ENCODE measurements at places on chromosomes 7 and 10.
A peak's percentile ranks its signal among the peaks of the same experiment; 100 is the strongest.

GRCh38 chr7:108805808-108806397 lies 236.2 kb downstream of the DNAJB9 start:
- DNase-seq = peak; percentile 66

- DNase-seq = no peak
Measured at GRCh38 chr7:134763960-134764359, 15.5 kb upstream of the CALD1 start.

DNA sequence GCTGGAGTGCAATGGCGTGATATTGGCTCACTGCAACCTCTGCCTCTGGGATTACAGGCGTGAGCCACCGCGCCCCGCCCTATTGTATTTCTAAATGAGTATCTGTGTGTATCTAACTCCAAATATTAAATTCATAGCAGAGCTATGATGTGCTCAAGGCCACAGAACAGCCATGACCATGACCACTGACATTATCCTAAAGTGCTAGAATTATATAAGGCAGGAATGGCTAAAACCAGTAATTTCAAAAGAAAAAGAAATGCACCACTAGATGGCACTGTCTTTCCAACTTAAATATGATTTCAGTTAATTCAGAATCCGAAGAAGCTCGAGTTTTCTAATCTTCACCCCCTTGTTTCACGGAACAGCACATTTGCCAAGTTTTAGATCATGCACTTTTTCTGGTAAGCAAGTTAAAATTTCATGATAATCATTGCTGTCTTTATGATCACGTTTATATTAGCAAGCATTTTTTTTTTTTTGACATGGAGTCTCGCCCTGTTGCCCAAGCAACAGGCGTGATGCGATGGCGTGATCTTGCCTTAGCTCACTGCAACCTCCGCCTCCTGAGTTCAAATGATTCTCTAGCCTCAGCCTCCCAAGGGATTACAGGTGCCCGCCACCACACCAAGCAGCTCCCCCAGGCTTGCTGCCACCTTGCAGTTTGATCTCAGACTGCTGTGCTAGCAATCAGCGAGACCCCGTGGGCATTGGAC lies 65.3 kb downstream of the OR13A1 start:
- peak; percentile 87 for DNase-seq

- peak; percentile 28 for DNase-seq
Measured at GRCh38 chr10:77223526-77224460, 413.8 kb downstream of the KCNMA1 start.

DNA sequence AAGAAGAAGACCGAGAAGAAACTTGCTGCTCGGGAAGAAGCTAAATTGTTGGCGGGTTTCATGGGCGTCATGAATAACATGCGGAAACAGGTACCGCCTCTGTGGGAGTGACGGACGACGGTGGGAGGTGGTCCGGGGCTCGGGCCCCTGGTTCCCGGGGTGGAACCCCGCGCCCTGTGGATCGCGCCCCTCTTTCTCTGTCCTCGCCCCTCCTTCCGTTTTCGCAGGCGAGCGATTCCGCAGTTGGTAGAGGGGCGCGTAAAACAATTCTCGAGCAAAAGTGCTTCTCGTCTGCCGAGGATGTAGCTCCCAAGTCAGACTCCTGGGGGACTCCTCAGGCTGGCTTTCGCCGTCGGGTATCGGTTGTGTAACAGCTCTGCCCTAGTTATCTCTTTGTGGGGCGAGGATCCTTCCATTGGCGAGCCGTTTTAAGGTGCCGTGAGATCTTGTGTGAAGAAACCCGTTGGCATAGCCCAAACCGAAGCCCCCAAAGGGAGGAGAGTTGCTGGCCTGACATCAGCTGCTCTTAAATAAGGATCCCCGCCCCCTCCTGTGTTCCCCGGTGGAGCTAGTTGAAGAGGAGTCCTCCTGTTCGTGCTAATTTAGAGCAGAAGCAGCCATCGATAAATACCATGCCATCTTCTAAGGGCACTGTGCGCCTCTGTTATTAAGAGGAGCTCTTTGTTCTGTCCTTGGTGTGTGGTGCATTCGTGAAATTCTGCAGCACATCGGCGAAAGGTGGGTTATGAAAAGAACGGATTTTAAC lies 655 bp downstream of the KLHL7 start:
- peak; percentile 83 for DNase-seq

- DNase-seq = peak; percentile 86
Measured at GRCh38 chr10:104255311-104255981, 754 bp downstream of the GSTO1 start.

GRCh38 chr7:36291387-36292316 lies 98.0 kb upstream of the ANLN start:
- DNase-seq = peak; percentile 94

DNA sequence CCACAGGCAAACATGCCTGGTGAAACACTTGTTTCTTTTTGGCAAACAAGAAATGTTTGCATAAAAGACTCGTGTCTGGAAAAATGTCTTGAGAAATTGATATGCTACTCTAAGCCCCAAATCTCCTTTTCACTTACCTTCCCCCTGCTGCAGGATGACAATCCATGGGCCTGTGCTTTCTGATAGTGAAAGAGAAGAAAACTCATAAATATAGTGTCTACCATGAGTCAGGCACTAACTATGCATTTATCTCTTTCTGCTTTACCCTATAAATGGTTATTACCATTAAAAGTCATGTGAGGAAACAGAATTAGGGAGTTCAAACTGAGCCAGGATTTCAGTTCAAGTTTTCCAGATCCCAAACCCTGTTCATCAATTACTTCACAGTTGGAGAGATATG lies 6.6 kb upstream of the TARP start:
- no peak for DNase-seq

DNA sequence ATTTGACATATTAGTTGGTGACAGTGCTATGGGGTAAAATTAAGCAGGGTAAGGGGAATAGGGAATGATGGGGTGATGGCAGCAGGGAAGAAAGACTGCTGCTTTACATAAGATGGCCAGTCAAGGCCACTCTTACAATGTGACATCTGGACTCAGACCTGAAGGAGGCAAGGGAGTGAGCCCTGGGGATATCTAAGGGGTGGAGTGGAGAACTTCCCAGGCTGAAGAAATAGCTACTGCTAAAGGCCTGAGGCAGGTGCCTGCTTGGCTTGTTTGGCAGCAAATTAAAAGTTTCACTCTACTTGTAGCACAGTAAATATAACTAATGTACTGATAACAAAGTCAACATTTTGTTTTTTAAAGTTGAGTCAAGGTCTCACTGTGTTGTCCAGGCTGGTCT lies 93.5 kb downstream of the IDE start:
- DNase-seq = no peak

GRCh38 chr10:35554461-35555056 lies 50.6 kb upstream of the GJD4 start:
- no peak for DNase-seq

DNA sequence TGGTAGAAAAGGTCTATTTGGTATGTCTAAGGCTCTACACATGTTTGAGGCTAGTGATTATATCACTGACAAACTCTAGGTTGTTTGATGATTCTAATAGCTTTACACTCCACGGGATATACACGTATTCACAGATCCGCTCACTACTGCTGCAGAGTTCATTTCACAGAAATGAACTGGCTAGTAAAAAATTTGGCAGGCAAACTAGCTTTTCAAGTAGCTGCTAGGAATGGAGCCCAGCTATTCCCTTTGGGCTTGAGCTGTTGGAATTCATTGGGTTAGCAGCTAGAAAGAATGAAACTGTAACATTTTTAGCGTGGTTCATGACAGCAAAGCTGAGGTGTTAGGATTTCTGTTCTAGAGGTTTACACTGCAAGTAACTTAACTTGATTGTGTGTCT lies 37.6 kb downstream of the R3HCC1L start:
- DNase-seq = no peak

GRCh38 chr7:142523821-142524460 lies 225.3 kb upstream of the PRSS1 start:
- DNase-seq = peak; percentile 16

DNA sequence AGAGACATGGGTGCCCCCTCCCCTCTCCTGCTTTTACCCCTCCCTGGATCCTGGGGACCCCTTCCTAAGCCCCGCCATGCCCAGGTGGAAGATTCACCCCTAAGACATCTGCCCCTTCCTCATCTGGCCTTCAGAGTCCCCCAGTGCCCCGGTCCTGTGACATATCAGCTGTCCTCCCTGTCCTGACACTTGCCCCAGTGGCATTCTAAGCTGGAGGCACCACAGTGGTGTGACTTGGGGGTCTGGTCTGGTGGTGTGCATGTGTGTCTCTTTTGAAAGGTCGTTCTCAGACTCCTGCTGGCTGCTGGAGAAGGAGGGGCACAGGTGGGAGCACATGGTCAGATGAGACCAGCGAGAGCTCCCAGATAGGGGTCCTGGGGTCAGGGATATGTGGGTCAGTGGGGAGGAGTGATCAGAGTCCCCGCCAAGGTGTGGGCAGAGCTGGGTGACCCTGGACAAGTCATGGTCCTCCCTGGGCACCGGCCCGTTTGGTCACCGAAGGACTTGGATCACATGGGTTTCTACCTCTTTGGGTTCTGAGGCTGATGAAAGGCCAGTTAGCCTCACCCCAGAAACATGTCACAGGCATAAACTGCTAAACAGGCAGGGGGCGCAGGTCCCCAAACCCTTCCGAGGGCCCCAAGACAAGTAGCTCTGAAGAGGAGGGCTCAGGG lies 645 bp upstream of the TFR2 start:
- no peak for DNase-seq

- no peak for DNase-seq
Measured at GRCh38 chr7:143012001-143012400, 14.9 kb downstream of the OR9A2 start.

DNA sequence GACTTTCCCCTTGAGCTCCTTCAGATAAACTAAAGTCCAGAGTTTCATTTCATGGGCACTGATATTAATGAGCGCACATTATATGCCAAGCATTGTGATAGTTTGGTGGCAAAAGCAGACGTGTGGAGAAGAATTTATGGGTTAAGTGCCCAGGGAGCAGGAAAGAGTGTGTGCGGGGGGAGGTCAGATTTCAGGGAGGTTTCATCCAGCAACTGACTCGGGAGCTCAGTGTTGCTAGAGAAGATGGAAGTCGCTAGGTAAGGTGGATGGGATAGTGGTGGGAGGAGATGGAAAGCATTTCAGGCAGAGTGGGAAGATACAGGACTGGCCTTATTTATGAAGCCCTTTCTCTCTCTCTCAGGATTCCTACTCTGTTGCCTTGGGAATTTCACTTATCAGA lies 223.0 kb downstream of the SNX10 start:
- DNase-seq = no peak

GRCh38 chr10:129953119-129954051 lies 10.7 kb downstream of the EBF3 start:
- DNase-seq = no peak

DNA sequence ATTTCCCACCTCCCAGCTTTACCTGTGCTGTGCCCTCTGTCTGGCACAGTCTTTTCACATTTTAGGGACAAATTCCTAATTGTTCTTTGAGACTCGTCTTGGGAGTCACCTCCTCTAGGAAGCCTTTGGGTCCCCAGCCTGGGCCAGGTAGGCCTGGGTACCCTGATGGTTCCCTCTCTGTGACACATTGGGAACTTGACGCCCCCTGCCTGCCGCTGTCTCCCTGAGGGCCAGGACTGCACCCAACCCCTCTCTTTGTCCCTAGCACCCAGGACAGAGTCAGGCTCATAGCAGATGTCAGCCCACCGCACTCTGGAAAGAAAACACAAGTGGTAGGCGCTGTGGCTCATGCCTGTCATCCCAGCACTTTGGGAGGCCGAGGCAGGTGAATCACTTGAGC lies 71.4 kb downstream of the GTF2IRD1 start:
- no peak for DNase-seq

DNA sequence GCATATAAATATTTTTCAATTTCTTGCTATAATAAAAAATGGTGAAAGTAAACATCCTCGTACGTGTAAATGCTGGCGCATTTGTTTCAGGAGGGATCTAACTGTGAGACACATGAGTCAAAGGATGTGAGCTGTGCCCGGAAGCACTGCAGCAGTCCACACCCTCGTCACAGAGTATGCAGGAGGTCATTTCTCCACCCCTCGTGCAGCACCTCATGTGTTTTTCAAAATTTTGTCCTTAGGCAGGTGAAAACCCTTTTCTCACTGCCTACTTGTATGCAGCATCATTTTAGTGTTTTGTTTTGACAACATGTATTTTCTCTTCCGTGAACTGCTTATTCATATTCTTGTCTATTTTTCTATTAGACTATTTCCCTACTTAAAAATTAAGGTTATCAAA lies 162.7 kb downstream of the AVL9 start:
- no peak for DNase-seq

DNA sequence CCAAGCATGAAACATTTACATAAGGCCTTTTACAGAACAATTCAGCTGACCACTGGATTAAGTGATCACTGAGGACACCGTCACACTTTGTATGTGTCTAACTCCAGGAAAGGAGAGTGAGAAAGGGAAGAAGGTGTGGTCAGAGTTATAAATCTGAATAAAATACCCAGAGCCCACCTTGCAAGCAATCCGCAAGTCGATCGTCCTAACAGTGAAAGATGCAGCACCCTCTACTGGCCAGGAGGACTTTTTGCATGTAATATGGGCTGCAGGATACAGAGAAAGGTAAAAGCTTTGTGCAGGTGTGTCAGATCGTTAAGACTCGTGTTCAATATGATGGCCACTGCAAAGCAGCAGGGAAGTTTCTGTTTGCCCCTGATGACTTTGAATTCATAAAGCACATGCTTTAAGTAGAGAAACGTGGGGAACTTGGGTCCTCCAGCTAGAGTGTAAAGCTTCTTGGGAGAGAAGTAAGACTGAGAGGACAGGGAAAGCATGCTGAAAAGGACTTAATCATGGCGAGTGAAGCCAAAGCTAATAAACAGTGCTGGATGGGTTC lies 68.5 kb upstream of the BMPER start:
- DNase-seq = no peak

Measured in Kasumi-1 (cell line).